ENCODE measurements at places on chromosomes 1 and 21.
A peak's percentile ranks its signal among the peaks of the same experiment; 100 is the strongest.

- H3K27me3 ChIP-seq: peaks cover 31% of the 10 kb centered on the region
- no peak for DNase-seq
- no peaks in the 10 kb centered on the region for H3K4me1 ChIP-seq
Measured at GRCh38 chr1:184650177-184650866, 104.3 kb downstream of the EDEM3 start.

- H3K4me1 ChIP-seq: peaks cover 3% of the 10 kb centered on the region
- no peak overlapping the region for H3K27ac ChIP-seq
- peaks cover 6% of the 10 kb centered on the region for H3K27me3 ChIP-seq
- no peak overlapping the region for H3K4me3 ChIP-seq
- H3K36me3 ChIP-seq: peaks cover 2% of the 10 kb centered on the region
- no peak for DNase-seq
Measured at GRCh38 chr1:184624051-184624450, 130.6 kb downstream of the EDEM3 start.

DNA sequence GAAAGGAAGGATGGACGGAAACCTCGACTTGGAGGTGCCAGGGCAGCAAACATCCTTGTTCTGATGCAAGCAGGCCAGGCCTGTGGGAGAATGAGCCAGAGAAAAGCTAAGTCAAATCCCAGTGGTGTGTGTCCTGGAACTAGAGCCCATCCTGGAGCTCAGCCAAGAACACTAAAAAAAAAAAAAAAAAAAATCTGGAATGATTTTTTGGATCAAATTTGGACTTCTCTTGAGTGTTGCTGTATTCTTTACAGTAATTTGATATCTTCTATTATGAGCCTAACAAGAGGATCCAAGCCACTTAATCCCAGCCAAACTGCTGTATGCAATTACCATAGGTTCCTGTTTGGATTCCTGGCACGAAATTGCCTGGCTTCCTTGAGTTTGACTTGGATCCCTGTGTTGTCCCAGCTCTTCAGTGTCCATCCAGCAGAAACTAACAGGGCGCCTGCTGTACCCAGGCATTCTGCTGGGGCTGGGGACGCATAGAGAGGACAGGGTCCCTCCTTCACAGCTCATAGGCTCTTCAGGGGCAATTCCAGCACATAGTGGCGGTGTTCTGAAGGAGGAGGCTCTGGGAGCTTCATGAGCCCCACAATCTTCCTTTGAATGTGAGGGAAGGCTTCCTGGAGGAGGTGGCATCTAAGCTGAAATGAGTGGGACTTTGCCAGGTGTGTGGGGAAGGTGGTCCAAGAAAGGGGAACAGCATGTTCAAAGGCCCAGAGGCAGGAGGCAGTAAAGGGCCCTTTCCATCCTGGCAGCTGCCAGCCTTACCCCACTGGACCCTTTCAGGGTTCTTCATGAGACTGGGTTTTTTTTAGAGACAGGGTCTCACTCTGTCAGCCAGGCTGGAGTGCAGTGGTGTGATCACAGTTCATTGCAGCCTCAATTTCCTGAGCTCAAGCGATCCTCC, 24.7 kb downstream of the EPHX1 start:
- H3K36me3 ChIP-seq: no peaks in the 10 kb centered on the region
- DNase-seq: no peak
- no peak overlapping the region for H3K27ac ChIP-seq
- no peaks in the 10 kb centered on the region for H3K27me3 ChIP-seq

DNA sequence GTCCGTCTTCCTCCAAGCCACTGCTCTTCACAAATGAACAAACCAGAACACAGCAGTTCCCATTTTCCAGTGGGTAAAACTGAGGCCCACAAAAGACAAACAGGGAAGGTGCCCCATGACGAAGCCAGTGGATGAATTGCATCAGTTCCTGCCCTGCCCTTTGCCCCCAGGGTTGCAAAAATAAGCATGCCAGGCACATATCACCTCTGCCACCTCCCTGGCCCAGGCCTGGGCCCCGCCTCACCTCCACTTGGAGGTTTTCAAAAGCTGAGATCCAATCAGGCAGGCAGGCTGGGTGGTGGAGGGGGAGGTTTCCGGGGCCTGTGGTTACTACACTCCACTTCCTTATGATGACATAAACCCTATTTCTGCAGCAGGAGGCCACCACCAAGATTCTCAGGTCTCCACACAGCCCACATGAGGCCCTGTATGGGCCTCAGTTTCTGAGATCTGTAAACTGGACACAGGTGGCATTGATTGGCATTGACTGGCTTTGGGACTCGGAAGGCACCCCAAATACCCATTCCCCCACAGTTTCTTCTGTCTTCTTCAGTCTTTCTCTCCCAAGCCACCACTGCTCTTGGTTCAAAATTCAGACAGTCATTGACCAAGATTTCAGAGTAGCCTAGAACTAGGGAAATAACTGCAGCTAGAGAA, 4.1 kb downstream of the KIF21B start:
- no peaks in the 10 kb centered on the region for H3K27me3 ChIP-seq
- peaks cover 20% of the 10 kb centered on the region for H3K36me3 ChIP-seq
- H3K4me3 ChIP-seq: peak overlapping the region; percentile 99

GRCh38 chr1:111720274-111720976, 18.8 kb downstream of the INKA2 start:
- no peak overlapping the region for H3K4me3 ChIP-seq
- peaks cover 4% of the 10 kb centered on the region for H3K36me3 ChIP-seq
- H3K27ac ChIP-seq: peak overlapping the region; percentile 62
- H3K27me3 ChIP-seq: no peaks in the 10 kb centered on the region
- peaks cover 21% of the 10 kb centered on the region for H3K4me1 ChIP-seq

DNA sequence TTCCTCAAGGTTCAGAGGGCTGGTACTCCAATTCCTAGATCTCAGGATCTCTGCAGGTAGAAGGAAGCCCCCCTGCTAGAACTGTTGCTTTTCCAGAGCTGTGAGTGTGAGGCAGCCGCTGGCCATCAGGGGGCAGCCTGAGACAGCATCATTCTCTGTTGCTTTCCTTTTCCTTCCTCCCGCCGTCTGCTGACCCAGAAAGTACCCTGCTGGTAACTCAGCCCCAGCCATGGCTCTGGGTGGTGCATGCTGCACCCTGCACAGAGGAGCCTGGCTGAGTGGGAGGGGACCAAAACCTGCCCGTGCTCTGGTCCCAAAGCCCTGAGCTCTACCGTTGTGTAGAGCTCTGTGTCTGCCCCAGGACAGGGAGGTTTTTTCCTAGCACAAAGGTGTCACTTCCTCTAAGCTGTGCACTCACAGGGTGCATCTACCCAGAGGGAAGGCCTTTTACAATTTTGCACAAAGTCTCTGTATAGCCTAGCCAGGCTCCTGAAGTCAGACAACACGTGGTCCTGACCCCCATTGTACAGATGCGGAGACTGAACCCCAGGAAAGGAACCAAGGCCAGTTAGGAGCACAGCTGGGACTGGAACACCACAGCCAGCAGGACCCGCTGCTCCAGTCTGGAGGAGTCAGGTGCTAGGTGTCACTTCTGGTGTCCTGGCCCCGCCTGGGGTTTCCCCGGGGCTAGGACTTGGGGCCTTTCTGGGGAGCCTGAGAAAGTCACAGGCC, 5.6 kb upstream of the FAM131C start:
- peak overlapping the region; percentile 82 for H3K4me3 ChIP-seq
- peaks cover 4% of the 10 kb centered on the region for H3K36me3 ChIP-seq
- H3K4me1 ChIP-seq: peaks cover 17% of the 10 kb centered on the region
- H3K27me3 ChIP-seq: peaks cover 5% of the 10 kb centered on the region

DNA sequence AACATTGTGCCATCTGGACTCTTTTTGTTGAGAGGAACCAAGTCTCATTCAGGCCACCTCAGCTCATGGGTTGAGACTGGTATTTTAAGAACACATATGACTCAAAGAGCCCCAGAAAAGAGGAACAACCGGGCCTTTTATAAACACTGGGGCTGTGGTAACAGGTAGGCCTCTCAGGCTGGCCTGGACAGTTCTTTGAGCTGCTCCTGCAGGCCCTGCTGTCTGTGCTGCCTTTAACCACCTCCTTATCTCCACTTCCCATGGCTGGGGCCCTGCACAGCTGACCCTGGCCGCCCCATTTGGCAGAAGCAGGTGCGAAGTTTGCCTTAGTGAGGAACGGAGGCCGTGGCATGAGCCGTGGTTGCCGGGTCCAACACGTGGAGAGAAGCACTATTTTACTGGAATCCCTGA, 163.3 kb downstream of the RHOU start:
- H3K4me1 ChIP-seq: no peaks in the 10 kb centered on the region
- H3K4me3 ChIP-seq: no peak overlapping the region
- no peak for DNase-seq
- H3K27me3 ChIP-seq: peaks cover 17% of the 10 kb centered on the region
- H3K36me3 ChIP-seq: no peaks in the 10 kb centered on the region
- H3K27ac ChIP-seq: no peak overlapping the region

- peaks cover 10% of the 10 kb centered on the region for H3K4me1 ChIP-seq
- DNase-seq: no peak
- H3K36me3 ChIP-seq: no peaks in the 10 kb centered on the region
- H3K27ac ChIP-seq: no peak overlapping the region
Measured at GRCh38 chr1:8633741-8634501, 183.5 kb downstream of the RERE start.

DNA sequence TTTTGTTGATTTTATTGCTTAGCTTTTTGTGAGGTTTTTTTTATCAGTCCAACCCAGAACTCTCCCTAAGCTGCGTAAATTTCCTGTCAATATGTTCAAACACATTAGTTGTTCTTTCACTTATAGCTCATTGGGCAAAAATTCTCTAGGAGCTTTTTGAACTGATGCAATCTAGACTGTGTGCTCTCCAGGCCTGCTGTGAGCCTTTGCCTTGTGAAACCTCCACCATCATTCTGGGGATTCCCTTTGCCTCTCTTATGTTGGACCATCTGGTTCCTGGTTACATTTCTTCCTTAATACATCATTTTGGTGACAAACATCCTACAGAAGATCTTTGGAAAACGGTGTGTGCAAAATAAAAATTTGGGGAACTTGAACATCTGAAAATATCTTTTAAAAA, 247.2 kb downstream of the LRRC7 start:
- DNase-seq: no peak
- H3K27me3 ChIP-seq: no peaks in the 10 kb centered on the region
- no peak overlapping the region for H3K4me3 ChIP-seq
- H3K36me3 ChIP-seq: no peaks in the 10 kb centered on the region

DNA sequence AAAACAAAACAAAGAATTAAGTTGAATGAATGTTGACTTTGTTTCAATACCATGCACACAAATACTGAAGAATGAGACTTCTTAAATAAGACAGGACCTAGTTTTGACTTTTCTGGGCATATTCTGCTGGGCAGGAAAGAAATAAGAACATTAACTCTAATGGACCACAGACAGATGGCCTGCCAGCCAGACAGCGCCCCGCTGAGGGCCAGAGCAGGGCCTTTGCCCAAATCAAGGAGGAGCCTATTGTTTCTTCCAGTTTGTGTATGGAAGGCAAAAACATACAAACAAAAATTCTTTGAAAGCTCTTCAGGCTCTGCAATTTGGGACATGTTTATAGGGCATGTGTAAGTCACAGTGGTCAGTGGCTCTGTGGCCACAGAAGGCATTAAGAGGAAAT, 44.4 kb upstream of the KIF26B start:
- no peak for DNase-seq
- H3K4me1 ChIP-seq: no peaks in the 10 kb centered on the region
- H3K27ac ChIP-seq: no peak overlapping the region
- peaks cover 15% of the 10 kb centered on the region for H3K27me3 ChIP-seq
- no peaks in the 10 kb centered on the region for H3K36me3 ChIP-seq

GRCh38 chr1:84069236-84069845, 70.4 kb upstream of the TTLL7 start:
- H3K4me1 ChIP-seq: no peaks in the 10 kb centered on the region
- H3K27ac ChIP-seq: no peak overlapping the region
- no peak for DNase-seq
- no peaks in the 10 kb centered on the region for H3K36me3 ChIP-seq

- no peak for DNase-seq
- no peak overlapping the region for H3K4me3 ChIP-seq
- H3K27me3 ChIP-seq: peaks cover 21% of the 10 kb centered on the region
- no peaks in the 10 kb centered on the region for H3K36me3 ChIP-seq
- H3K27ac ChIP-seq: no peak overlapping the region
Measured at GRCh38 chr1:115329965-115330364, 8.1 kb downstream of the NGF start.

DNA sequence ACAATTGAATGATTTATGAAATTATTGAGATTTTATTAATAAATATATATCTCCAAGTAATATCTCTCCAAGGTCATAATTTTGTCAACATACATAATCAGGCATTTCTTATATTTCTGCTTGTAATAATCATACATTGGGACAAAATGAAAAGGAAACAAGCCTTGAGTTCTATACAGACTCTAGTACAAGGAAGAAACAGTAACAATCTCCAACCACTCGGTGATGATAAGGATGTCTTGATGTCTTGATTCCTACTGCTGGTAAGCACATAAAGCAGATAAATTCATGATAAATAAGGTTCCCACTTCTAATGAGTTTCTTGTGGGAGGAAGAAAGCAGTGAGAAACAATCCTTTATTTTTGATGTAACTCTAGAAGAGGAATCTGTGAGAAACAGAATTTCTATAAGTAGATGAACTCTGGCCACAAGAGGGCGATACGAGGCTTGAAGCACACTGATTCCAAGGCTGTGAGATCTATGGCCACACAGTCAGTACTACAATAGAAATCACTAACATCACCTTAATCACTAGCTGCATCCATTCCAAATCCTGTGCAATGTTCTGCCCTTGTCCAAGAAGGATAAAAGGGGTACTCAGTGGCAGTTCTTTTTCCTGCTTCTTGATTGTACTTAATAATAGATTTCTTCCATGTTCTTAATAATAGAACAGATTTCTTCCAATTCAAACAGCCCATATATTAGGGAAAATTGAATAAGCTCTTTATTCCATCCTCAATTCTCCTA, 41.4 kb upstream of the LRRC8B start:
- H3K27me3 ChIP-seq: peaks cover 6% of the 10 kb centered on the region
- peak; percentile 74 for DNase-seq
- no peaks in the 10 kb centered on the region for H3K36me3 ChIP-seq
- H3K4me1 ChIP-seq: no peaks in the 10 kb centered on the region
- no peak overlapping the region for H3K4me3 ChIP-seq

GRCh38 chr21:43654806-43655489, 4.3 kb downstream of the HSF2BP start:
- peaks cover 6% of the 10 kb centered on the region for H3K4me1 ChIP-seq
- no peak overlapping the region for H3K4me3 ChIP-seq
- peaks cover 9% of the 10 kb centered on the region for H3K36me3 ChIP-seq

DNA sequence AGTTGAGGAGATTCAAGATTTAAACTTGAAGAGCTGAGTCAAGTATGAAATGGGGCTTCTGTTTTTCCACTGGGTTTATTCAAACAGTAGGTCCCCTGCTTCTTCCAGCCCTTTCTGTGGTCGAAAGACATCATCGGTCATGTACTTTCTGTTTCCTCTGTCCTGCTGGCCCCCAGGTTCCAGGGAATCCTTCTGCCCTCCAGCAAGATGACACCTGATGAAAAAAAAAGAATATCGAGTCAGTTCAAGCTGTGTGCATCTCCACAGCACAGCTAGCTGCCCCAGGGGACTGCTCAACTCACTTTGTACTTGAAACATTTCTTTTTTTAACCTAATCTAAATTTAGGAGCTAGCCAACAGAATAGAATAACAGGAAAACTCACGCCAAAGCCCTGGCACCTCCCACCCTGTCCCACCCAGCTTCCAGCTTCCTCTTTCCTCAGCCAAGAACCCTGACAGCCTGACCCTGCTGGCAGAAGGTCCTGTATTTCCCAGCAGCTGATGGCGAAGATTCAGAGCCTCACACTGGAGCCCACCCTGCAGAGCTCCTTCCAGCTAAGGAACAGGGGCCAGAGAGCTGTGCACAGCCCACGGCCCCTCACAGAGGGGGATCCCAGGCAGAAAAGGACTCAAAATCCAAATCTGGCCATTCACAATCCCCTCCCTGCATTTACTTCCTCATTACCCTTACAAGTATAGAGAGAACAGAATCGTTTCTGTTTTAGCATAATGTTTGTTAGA, 176.5 kb downstream of the PSMG1 start:
- H3K27ac ChIP-seq: no peak overlapping the region
- peaks cover 25% of the 10 kb centered on the region for H3K27me3 ChIP-seq
- peaks cover 3% of the 10 kb centered on the region for H3K36me3 ChIP-seq
- no peak overlapping the region for H3K4me3 ChIP-seq
- DNase-seq: no peak

Measured in effector memory CD8-positive, alpha-beta T cell (primary cell).